ENCODE measurements at places on chromosomes 13 and 19.

DNA sequence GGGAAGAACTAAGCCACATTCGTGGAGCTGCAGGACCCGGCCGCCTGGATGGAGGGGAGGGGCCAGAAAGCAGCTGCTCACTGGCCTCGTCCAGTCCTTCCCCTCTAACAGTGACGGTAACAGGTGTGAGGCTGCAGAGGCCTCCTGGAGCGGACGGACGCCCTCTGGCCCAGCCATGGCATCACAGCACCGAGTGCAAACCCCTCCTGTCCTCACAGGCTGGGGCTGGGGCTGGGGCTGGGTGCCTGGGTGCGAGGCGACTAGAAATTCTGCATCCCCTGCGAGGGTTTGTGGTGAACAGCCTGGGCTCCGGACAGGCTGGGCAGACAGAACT lies 3.6 kb downstream of the MICOS13 start:
- no peak for DNase-seq

DNA sequence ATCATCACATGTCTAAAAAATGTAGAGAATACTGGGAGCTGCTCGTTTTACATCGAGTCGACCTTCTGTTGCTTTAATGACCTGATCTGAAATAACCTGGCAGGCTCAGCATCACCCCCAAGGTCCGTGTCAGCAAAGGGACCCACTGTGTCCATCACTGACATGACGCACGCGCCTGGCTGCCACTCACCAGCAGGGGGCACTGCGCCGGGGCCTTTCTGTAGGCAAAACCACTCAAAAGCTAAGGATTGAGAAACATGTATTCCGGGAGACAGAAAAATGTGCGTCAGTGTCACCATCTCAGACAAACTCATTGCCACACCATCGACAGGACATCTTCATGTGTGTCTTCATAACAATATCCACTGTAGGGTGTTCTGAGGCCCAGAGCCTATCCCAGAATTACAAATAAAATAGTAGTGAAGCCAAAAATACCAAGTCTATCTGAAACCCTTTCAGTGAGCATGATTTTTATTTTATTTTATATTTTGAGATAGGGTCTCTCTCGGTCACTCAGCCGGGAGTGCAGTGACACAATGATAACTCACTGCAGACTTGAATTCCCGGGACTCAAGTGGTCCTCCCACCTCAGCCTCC lies 130.3 kb upstream of the LSM14A start:
- no peak for DNase-seq

DNA sequence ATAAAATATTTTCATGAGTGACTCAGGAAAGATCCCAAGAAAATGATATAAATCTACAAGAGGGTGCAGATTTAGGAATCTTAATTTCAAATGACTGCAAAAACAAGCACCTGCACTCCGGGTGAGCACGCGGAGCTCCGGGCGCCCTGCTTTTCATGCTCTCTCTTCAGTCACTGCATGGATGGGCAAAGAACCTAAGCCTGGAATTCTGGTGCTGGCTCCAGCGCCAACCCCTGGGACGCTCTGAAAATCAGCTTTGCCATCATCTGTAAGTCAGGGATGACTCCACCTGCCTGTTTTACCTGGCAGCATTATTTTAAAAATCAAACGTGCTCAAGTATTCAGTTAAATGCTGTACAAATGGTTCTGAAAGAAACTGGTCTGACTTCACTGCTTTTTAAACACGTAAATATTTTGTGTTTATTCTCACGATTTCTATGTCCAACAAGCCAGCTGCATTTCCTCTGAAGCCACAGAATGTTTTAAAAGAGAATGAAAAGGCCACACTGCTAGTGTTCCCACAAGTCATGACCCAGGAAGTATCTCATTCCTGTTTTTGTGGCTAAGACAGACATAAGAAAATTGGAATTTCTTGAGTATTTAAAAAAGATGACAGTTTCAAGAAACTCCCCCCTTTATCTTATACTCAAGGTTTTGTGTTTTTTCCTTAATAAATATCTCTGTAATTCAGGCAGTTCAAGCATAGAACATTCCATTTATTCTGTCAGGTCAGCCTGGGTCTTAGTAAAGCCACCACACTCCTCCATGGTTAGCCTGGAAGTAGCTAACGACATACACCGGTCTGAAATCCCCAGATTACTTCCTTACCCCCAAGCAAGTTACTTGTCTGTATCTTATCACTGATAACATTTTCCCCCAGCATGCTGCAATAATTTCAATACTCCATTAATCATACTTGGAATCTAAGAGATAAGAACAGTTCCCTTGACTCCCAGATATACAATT lies 81.1 kb downstream of the COL4A1 start:
- DNase-seq = no peak

- DNase-seq = no peak
Observed at GRCh38 chr13:97214921-97215320, 7.2 kb upstream of the MBNL2 start.

GRCh38 chr19:5804516-5805461 lies at the start of gene NRTN:
TSS of gene NRTN (plus strand) at chr19:5805067. CDS start at chr19:5824166, 19,099 bp downstream.
- no peak for DNase-seq
